ENCODE measurements at places on chromosomes 5 and 9. TPM values are rescaled to one million over a fixed set of nuclear protein-coding genes. Genes with fewer than 3 reads are reported as not detected.
A peak's percentile ranks its signal among the peaks of the same experiment; 100 is the strongest.

GRCh38 chr9:5095795-5096194, 89.6 kb downstream of the INSL6 start:
- no peaks in the 10 kb centered on the region for H3K4me1 ChIP-seq
- no peak for DNase-seq
- H3K36me3 ChIP-seq, result no peaks in the 10 kb centered on the region
- no peak overlapping the region for H3K4me3 ChIP-seq
- no peaks in the 10 kb centered on the region for H3K27me3 ChIP-seq

Gene IFNA2
- not detected for total RNA-seq

DNA sequence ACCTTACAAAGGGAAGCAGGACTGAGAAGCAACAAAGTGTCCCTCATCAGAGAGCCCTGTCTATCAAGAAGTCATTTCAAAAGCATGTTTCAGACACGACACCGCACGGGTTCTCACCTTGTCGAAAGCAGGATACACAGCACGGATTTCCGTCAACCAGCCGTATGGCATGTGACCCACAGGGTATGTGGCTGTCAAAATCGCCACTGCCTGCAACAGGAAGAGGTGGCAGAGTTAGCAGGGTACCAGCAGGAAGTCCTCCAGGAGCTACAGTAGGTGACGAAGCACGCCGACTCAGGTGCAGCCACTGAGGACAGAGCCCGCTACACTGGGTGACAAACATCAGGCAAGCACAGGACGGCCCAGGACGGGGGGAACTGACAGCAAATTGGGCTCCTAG, 81.2 kb downstream of the OTULIN start:
- no peak for DNase-seq
- no peaks in the 10 kb centered on the region for H3K36me3 ChIP-seq
- no peaks in the 10 kb centered on the region for H3K4me1 ChIP-seq
- H3K27me3 ChIP-seq, result no peaks in the 10 kb centered on the region
- no peak overlapping the region for H3K4me3 ChIP-seq

DNA sequence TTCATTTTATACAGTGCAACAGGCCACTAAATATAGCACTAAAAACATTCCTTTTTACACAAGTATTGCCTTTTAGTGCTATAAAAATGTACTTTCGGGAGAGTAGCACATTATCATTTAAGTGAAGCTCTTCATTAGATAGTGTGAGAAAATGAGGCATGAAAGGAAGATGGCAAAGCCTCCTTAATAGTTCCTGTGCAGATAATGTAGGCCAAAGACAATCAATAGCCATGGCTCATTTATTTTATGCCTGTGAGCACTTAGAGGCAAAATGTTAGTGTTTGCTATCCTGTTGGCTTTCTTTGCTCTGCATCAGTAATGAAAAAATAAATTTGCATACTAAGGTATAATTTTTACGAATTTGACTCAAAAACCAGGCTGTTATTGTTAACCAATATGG, 929.5 kb upstream of the C9orf72 start:
- no peak overlapping the region for H3K4me3 ChIP-seq
- no peak overlapping the region for H3K27ac ChIP-seq
- H3K4me1 ChIP-seq, result no peaks in the 10 kb centered on the region
- H3K27me3 ChIP-seq, result no peaks in the 10 kb centered on the region
- DNase-seq, result no peak
- H3K36me3 ChIP-seq, result no peaks in the 10 kb centered on the region

Gene SLC6A18
- not detected for total RNA-seq

Gene SLC34A1
- not detected for total RNA-seq

- H3K4me1 ChIP-seq, result peaks cover 12% of the 10 kb centered on the region
- no peaks in the 10 kb centered on the region for H3K36me3 ChIP-seq
These were observed 17.8 kb upstream of the DPM2 start for GRCh38 chr9:127955294-127956015.

Gene CTXN3
- not detected for total RNA-seq

Gene NFIB
- 85.3 TPM for total RNA-seq

DNA sequence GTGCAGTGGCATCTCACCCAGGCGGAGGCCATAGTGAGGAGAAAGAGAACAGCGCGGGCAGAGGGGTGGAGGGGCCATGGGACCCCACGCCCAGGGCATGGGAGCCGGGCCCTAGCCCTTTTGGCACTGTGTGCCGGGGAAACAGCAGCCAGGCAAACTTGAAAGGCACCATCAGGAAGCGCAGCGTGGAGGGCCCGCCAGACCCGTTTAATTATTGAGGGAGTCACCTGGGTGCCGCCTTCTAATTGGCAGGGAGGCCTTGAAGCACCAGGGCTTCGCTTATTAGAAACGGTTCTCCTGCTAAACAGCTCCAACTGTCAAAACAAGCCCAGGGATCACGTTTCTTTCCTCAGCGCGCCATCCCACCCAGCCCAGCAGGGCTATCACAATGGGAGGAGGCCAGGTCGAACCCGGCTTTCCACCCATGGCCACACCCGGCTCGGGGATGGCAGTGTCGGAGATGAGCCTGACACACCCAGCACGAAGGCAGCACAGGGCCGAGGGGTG, 104.6 kb upstream of the SARDH start:
- H3K27ac ChIP-seq, result no peak overlapping the region
- H3K36me3 ChIP-seq, result no peaks in the 10 kb centered on the region
- no peak for DNase-seq
- no peaks in the 10 kb centered on the region for H3K4me1 ChIP-seq

DNA sequence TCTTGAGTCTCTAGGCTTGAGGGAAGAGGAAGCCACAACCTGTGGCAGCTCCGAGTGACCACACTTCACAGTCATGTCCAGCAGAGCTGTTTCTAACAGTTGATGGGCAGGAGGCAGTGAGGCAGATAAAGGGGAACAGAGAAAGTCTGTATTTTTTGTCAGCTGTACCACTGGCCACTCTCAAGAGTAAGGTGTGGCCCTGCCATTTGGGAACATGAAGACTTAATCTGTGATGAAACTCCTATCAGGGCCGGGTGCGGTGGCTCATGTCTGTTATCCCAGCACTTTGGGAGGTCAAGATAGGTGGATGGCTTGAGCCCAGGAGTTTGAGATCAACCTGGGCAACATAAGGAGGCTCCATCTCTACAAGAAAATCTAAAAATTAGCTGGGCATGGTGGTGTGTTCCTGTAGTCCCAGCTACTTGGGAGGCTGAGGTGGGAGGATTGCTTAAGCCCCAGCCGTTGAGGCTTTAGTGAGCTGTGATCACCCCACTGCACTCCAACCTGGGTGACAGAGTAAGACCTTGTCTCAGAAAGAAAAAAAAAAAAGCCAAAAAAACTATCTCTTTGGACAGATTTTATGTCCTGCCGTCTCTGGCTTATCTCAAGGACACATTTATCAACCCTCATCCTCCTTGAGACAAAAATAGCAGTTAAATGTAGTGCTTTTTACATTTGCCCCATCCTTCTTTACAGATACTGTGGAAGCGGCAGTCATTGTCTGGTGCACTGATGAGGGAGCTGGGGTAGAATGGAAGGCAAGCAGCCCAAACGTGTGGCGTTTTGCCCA, 11.9 kb upstream of the COL15A1 start:
- H3K27ac ChIP-seq, result no peak overlapping the region
- no peaks in the 10 kb centered on the region for H3K4me1 ChIP-seq
- no peak for DNase-seq
- H3K27me3 ChIP-seq, result no peaks in the 10 kb centered on the region
- H3K4me3 ChIP-seq, result no peak overlapping the region
- no peaks in the 10 kb centered on the region for H3K36me3 ChIP-seq

Gene RICTOR
- 79.4 TPM for total RNA-seq

Gene INSL4
- not detected for total RNA-seq

- no peak overlapping the region for H3K27ac ChIP-seq
- no peak overlapping the region for H3K4me3 ChIP-seq
- DNase-seq, result no peak
These were observed 22.6 kb downstream of the HRH2 start for GRCh38 chr5:175680463-175680862.

Gene TMEM267
- 15.1 TPM for total RNA-seq

DNA sequence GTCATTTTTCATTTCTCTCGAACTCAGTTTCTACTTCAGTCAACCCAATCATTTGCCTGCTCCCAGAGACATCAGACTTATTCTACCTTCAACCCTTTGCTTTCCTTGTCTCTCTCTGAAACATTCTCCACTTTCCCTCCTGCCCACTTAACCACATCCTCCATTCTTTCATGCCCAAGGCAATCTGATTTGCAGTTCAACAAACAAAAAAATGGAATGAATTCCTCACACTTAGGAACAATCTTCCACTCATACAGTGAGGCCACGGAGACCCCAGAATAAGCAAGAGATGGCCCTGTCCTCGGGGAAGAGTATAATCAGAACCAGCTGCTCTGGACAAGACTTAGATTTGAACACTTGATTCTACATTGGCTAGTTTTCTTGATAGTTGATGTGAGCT, 180.5 kb downstream of the RFK start:
- no peaks in the 10 kb centered on the region for H3K36me3 ChIP-seq
- H3K27ac ChIP-seq, result no peak overlapping the region
- no peaks in the 10 kb centered on the region for H3K4me1 ChIP-seq
- no peak for DNase-seq
- no peak overlapping the region for H3K4me3 ChIP-seq

GRCh38 chr5:38718771-38719391, 126.9 kb upstream of the OSMR start:
- H3K27me3 ChIP-seq, result no peaks in the 10 kb centered on the region
- H3K27ac ChIP-seq, result peak overlapping the region; percentile 41
- no peak overlapping the region for H3K4me3 ChIP-seq
- no peaks in the 10 kb centered on the region for H3K4me1 ChIP-seq
- no peak for DNase-seq

Measured in uterus (tissue), 4 donors.